ENCODE measurements at places on chromosomes 1 and 21. TPM values are rescaled to one million over a fixed set of nuclear protein-coding genes. Genes with fewer than 3 reads are reported as not detected.

DNA sequence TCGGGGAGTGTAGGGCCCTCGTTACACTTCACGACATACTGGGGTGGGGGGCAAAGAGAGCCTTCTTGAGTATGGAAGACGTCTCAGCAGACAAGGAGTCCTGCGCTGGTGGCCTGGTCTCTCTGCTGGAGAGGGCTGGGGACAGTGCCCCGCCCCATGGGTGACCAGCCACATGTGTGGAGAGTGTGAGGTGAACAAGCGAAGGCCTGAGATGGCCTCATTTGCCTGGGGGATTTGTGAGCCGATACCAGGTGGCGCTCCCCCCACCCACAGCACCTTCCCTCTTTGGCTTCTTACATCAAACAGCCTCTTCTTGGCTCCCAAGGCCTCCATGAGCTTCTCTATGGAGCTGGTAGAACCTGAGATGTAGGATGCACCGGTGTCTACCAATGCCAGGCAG lies 4.0 kb upstream of the ETNK2 start:
- no peak for DNase-seq

DNA sequence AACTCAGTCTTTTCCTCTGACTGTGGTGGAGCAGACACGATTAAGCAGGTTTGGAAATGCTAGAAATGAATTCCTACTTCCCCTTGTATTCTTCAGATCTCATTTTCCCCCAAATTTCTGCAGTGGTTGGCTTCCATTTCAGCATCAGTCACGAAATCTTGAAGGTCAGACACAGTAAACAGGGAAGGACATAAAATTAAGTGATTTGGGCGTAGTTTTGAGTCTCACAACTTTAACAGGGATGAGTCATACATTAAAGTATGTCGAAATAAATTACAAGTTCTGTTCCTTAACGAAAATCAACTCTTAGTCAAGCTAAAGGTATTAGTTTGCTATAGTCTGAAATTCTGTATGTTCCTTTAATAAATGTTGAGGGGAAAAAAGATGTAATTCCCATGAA lies 61.1 kb downstream of the HNRNPR start:
- DNase-seq: no peak

DNA sequence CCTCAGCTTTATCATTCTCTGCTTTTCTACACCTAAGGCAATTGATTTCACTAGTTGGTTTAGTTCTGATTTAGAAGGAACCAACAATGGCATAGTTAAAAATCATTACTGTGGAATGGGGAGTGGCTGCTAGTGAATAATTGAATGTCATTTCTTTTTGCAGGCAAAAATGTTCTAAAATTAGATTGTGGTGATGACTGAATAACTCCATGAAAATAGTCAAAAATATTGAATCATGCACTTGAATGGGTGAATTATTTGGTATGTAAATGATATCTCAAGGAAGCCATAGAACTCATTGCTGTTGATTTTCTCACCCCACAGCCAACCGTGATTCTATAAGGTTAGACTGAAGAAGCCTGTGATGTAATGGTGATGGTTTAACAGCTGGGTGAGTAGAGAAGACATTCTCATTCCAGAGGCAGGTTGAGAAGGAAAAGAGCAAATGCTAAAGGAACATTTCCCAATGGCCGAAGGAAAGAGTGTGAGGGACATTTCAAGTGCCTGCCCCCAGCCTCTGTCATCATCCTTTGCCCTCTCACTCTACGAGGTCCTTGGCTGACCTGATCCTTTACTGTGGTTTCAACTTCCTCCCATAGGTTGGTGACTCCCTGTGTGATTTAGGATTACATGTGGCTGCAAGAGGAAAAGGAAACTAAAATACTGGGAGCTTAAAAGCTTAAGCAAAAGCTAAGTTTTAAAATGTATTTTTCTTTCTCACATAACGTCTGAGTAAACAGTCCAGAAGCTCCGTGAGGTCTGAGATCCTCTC lies 12.5 kb downstream of the OVAAL start:
- no peak for DNase-seq

- DNase-seq: no peak
Observed at GRCh38 chr1:111921948-111922347, 67.5 kb downstream of the KCND3 start.

The KCNJ10 gene
- total RNA-seq: not detected

DNA sequence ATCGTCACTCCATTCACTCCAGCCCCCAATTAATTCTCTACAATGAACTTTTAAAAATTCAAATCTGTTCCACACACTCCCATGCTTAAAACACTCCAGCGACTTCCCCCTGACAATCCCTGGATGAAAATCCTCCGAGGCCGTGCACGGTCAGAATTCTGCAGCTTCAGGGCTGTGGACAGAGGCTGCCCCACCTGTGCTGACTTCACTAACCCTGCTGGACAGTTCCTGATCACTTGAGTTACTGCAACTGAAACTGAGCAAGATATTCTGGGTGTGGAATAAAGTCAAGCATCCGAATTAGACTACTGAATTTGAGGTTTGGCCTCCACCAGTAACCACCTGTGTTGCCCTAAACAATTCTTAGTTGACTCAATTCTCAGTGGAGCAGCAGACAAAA lies 1.0 kb upstream of the JAK1 start:
- no peak for DNase-seq

The FAM72C gene
- 6.2 TPM for total RNA-seq

The CLCA1 gene
- total RNA-seq: not detected

GRCh38 chr1:101567582-101568189 lies 330.9 kb downstream of the S1PR1 start:
- no peak for DNase-seq

The AGMAT gene
- total RNA-seq: 3.8 TPM

- DNase-seq: no peak
Observed at GRCh38 chr1:9654051-9654833, 2.7 kb downstream of the PIK3CD start.

GRCh38 chr1:58457023-58457635 lies 89.4 kb downstream of the OMA1 start:
- DNase-seq: no peak

The LPAR3 gene
- total RNA-seq: 1.2 TPM

DNA sequence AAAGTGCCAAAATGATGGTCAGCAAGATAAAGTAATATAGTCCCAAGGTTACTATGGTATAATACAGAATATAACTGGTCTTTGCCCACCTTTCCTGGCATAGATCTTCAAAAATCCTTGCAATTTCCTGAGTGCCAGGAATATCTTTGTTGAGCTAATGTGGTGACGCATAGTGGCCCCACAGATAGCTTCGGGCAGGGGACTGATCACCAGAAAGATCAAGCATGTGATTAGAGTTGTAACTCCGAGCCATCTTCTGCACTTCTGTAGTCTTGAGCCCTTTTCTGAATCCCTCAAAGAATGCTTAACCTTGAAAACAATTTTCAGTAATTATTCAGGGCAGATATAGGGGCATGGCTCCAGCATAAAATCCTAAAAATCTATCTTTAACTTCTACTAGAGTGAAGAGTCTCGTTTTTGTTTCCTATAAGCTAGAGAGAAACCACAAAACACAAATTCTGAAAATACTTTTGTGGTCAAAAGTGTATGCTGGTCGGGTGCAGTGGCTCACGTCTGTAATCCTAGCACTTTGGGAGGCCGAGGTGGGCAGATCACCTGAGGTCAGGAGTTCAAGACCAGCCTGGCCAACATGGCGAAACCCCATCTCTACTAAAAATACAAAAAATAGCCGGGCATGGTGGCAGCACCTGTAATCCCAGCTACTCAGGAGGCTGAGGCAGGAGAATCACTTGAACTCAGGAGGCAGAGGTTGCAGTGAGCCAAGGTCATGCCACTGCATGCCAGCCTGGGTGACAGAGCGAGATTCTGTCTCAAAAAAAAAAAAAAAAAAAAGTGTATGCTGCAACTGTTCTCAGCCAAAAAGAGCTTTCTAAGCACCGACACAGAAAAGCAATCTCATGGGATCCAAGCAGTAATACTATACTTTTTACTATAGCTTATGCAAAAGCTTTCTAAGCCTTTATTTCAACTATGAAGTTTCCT lies 62.8 kb downstream of the NVL start:
- DNase-seq: no peak

The HSPA13 gene
- total RNA-seq: 19.5 TPM

The MYBPH gene
- total RNA-seq: not detected

The CNR2 gene
- not detected for total RNA-seq

GRCh38 chr1:16208270-16208987 lies 4.0 kb downstream of the ARHGEF19 start:
- DNase-seq: no peak

The LEFTY2 gene
- 0.36 TPM for total RNA-seq

- no peak for DNase-seq
Observed at GRCh38 chr21:33959680-33960079, 44.1 kb upstream of the ATP5PO start.

All from epithelial cell of proximal tubule (primary cell).